Foreskin melanocyte (primary cell): ENCODE measurements at places on chromosomes 6 and 20.

- peak; percentile 55 for DNase-seq
Observed at GRCh38 chr20:2859330-2860121, 13.8 kb upstream of the PTPRA start.

- no peak for DNase-seq
Observed at GRCh38 chr6:62707156-62707555, 421.1 kb upstream of the KHDRBS2 start.

GRCh38 chr20:53434662-53435061 is 159.0 kb downstream of the ZNF217 start:
- DNase-seq: no peak

- DNase-seq: no peak
Observed at GRCh38 chr20:10648651-10649050, 25.1 kb downstream of the JAG1 start.

DNA sequence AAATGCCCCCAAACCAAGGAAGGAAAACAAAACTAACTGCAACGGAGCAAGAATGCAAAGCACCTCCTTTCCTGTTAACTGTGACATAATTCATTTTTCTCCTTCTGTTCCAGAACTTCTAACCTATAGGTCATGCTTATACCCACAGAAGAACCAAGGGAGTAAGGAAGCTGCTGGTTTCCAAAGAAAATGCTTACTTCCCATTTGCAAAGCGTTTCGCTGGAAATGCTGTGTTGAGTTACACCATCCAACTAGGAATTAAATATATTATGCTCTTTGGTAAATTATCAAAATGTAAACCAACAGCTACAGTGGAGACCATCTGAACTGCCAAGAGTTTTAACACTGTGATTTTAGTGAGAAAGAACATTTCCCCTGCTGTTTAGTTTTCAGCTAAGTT is 42.9 kb downstream of the ATXN1 start:
- no peak for DNase-seq

DNA sequence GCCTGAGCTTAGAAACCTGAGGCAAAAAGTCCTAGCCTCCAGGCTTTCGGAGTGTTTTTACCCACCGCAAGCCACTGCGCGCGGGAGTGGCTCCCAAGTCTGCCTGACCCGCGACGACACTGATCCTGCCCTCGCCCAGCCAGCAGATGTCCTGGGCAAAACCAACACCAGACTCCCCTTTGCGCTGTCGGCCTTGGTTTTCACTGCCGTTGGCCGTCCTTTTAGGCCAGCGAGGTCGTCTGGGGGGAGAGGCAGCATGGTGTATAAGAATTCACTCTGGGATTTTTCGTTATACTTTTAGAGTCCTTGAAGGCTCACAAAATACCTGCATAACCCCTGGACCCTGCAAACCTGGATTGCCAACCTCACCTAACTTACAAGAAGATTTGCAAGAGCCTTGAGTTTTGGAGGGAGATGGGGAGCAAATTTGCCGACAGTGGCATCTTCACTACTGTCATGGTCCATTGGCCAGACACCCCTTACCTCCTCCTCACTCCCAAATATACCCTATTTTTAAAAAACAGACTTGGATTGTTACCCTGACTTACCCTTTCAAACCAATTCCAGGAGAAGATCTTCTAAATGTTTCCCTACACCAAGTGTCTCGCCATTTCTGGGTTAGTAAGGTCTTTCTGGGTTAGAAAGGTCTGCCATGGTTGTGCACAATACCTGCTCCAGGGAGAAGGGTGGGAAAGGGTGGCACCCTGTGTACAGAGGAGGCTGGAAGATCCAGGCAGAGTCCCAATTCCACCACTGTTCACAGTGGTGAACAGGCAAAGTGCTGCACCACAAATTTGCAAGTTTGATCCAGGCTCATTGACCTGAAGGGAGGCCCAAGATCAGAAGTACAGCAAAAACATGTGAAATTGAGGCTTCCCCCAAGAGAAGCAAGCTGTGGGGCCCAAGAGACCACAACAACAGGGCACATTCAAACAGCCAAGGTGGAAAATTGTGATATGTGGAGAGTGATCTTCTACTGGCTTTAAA is 4.4 kb downstream of the FOXA2 start:
- DNase-seq: no peak
